ENCODE measurements at places on chromosomes 4 and X. TPM values are rescaled to one million over a fixed set of nuclear protein-coding genes. Genes with fewer than 3 reads are reported as not detected.

Gene P2RY8
- 139 TPM for total RNA-seq

DNA sequence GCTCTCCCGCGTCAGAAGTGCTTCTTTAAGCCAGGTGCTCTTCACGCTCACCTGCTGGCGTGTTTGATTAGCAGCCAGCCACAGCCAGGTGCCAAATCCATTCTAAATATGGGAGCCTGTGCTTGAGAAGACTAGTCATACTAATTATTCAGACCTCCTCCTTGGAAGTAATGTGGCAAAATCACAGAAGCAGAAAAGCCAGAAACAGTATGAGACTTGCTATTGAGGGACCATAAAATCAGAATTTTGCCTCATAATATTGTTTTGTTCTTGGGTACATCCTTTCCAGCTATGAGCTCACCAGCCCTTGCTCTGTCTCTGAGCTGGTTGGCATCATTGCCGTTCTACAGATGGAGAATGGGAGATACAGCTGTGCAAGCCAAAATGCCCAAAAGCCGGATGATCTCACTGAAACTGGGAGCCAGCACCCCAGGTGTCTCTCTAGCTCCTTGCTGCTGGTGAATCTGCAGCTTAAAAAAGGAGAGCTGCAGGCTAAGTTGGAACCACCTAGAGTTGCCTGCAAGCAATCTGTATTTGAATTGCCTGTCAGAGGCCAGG lies 205.4 kb downstream of the SHROOM3 start:
- no peak for DNase-seq
- no peaks in the 10 kb centered on the region for H3K27me3 ChIP-seq
- no peak overlapping the region for H3K4me3 ChIP-seq
- H3K36me3 ChIP-seq: no peaks in the 10 kb centered on the region

DNA sequence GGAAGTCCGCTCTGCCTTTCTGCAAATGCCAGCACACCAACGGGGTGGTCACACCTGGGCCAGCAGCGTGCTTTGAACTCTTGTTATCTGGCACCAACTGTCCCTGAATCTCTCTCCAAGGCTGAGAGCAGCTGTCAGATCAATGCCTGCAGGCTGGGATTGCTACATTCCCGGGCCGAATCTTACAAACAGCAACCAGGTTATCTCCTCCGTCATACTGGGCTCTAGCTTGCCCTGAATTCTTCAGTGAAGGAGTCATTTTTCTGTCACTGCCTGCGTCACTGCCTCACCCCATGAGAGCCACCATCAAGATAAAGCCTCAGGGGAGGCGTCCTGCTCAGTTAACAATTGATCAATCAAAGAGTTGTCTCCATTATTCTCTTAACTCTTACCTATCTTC lies 329.4 kb upstream of the PPARGC1A start:
- H3K4me1 ChIP-seq: no peaks in the 10 kb centered on the region
- H3K27me3 ChIP-seq: no peaks in the 10 kb centered on the region
- H3K36me3 ChIP-seq: no peaks in the 10 kb centered on the region
- DNase-seq: no peak
- no peak overlapping the region for H3K4me3 ChIP-seq

Gene IL2RG
- 225 TPM for total RNA-seq

Gene ADGRL3
- not detected for total RNA-seq

- no peak for DNase-seq
- H3K4me3 ChIP-seq: no peak overlapping the region
- H3K27ac ChIP-seq: no peak overlapping the region
- H3K4me1 ChIP-seq: no peaks in the 10 kb centered on the region
- H3K36me3 ChIP-seq: no peaks in the 10 kb centered on the region
Measured at GRCh38 chrX:9127986-9128385, 94.1 kb upstream of the FAM9B start.

Gene CDKL5
- 2.4 TPM for total RNA-seq

DNA sequence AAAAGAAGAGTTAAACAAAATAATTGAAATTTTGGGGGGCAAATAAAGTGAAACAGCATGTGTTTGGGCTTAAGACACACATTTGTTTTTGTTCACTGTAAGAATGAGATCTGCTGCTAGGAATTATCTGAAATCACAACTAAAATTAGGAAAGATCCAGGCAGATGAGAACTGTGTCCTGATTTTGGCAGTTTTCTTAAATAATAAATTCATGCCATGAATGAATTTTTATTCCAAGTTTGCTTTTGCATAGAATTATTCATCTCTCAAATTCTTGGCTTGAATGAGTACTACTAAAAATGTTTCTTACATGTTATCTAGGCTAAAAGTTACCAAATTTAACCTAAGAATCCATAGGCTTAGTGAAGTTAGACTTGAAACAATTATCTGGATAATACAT lies 321.7 kb downstream of the ANK2 start:
- no peaks in the 10 kb centered on the region for H3K4me1 ChIP-seq
- no peak overlapping the region for H3K4me3 ChIP-seq
- H3K27ac ChIP-seq: no peak overlapping the region
- H3K27me3 ChIP-seq: no peaks in the 10 kb centered on the region

DNA sequence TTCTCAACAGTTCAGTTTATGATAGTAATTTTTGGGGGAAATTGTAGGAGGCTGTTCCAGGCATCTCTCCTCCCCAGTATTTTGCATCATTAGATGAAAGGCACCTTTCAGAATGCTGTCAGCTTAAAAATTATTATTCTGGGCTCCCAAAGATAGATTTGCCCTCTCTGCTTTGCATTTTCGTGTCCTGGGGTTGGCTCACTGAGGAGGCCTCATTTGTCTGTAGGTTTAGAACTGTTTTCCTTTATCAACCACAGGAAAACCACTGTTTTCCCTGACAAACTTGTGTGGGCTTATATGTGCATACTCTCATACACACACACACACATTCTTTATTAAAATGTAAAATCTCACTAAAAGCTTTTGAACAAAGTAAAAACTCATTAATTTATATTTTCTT lies 197.2 kb upstream of the VCX3A start:
- no peak overlapping the region for H3K4me3 ChIP-seq
- no peak for DNase-seq
- H3K27ac ChIP-seq: no peak overlapping the region
- H3K27me3 ChIP-seq: no peaks in the 10 kb centered on the region

Gene RAI2
- 1.5 TPM for total RNA-seq

GRCh38 chr4:152660526-152660925 lies 19.3 kb downstream of the TMEM154 start:
- H3K4me3 ChIP-seq: no peak overlapping the region
- no peak overlapping the region for H3K27ac ChIP-seq
- peaks cover 4% of the 10 kb centered on the region for H3K36me3 ChIP-seq
- H3K4me1 ChIP-seq: peaks cover 20% of the 10 kb centered on the region

GRCh38 chr4:57351731-57352130 lies 241.5 kb upstream of the IGFBP7 start:
- no peak overlapping the region for H3K4me3 ChIP-seq
- no peaks in the 10 kb centered on the region for H3K36me3 ChIP-seq
- no peak overlapping the region for H3K27ac ChIP-seq
- H3K4me1 ChIP-seq: no peaks in the 10 kb centered on the region

- no peak overlapping the region for H3K27ac ChIP-seq
- DNase-seq: no peak
- H3K36me3 ChIP-seq: no peaks in the 10 kb centered on the region
- H3K4me3 ChIP-seq: no peak overlapping the region
- H3K27me3 ChIP-seq: no peaks in the 10 kb centered on the region
- no peaks in the 10 kb centered on the region for H3K4me1 ChIP-seq
Measured at GRCh38 chr4:128358231-128358912, 70.8 kb upstream of the PGRMC2 start.
